ENCODE measurements at places on chromosomes 2 and 18. TPM values are rescaled to one million over a fixed set of nuclear protein-coding genes. Genes with fewer than 3 reads are reported as not detected.

- no peak for DNase-seq
These were observed 256.9 kb downstream of the DCC start for GRCh38 chr18:52596748-52597435.

PTPRN gene
- not detected for total RNA-seq

GRCh38 chr18:35189510-35189909 lies 51.3 kb upstream of the ZNF397 start:
- no peak for DNase-seq

DNA sequence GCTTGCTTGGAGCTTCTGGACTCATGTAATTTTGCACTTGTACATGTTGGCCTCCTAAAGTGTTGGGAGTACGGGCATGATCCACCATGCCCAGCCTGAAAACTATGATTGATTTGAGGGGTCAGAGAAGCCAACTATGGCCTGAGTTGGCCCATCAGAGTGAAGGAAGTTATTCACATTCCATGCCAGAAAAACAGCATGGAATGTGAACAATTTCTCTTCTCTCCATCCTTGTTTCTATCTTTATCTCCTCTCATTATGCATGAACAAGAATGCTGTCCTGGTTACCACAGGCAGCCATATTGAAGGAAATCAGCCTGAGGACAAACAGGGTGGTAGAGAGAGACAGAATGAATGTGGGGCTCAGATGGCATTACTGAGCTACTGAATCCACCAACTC lies 3.5 kb upstream of the CD226 start:
- no peak for DNase-seq

DNA sequence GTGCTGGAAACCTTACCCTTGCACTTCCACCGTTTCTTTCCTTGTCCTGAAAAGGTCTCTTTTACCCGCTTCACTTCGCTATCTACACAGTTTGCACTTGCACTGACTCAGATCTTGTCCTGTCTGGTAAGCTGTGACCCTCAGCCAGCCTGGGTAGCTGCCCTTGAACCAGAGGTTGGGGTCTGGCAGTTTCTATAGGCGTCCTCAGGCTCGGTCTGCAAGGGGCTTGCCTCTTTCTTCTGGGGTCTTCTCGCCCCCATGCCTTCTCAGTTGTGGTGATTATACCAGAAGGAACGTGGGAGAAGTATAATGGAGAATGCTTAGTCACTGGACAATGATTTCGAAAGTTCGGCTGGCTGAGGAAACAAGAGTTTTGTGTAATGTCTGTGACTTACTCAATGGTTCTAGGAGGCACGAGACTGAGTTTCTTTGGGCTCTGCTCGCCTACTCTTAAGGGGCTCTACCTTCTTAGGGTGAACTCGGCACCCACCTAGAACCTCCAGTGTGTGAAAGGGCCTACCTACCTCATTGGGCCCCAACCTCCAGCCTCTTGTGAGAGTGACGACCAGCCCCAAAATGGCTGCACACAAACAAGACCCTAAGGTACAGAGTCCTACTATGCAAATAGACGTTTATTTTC lies 6.9 kb upstream of the STAT1 start:
- DNase-seq, result no peak

GRCh38 chr18:61889541-61889940 lies 3.3 kb downstream of the RNF152 start:
- no peak for DNase-seq

DNA sequence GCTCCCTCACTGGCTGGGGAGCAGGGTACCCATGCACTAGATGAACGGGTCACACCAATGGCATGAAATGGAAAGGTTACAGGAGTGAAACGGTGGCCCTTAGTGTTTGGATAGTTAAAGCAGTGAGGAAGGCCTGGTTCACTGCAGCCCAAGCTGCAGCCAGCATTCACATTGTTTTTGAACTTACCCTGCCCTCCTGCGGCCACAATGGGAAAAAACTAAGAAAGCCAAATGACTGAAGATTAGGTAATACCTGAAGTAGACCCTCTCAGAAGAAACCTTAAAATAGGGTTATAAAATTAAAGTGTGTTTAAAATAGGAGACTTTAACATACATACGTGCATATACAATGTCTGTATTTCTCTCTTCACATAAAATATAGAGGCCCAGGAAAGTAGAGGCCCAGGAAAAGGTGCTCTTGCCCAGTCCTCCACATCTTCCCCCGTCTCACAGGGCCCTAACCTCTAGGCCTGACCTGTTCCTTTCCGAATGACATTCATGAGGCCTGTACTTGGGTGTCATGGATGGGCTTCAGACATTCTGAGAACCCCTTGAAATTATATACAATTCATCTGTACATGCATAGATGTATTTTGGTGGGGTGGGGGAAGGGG lies 33.3 kb downstream of the DOK1 start:
- DNase-seq, result peak; percentile 8

RRM2 gene
- total RNA-seq, result 330 TPM

DNA sequence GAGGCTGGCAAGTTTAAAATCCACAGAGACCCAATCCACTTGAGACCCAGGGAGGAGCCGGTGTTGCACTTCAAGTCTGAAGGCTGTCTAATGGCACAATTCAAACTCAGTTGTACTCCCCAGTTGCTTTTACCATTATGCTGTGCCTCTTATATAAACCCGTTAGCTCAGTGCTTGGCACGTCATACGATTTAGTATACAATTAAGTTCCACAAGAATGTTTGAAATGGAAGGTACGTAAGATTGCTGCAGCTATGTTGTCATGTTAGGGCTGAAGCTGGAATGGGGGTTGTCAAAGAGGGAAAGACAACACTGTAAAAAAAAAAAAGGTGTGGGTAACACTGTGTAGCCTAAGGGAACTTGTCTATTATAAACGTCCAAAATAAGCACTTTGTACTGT lies 30.2 kb downstream of the LIMS1 start:
- no peak for DNase-seq

GRCh38 chr2:24816884-24817283 lies 23.7 kb downstream of the CENPO start:
- no peak for DNase-seq

MCEE gene
- 9.0 TPM for total RNA-seq

- no peak for DNase-seq
These were observed 49.0 kb upstream of the MC4R start for GRCh38 chr18:60421356-60422118.

DNA sequence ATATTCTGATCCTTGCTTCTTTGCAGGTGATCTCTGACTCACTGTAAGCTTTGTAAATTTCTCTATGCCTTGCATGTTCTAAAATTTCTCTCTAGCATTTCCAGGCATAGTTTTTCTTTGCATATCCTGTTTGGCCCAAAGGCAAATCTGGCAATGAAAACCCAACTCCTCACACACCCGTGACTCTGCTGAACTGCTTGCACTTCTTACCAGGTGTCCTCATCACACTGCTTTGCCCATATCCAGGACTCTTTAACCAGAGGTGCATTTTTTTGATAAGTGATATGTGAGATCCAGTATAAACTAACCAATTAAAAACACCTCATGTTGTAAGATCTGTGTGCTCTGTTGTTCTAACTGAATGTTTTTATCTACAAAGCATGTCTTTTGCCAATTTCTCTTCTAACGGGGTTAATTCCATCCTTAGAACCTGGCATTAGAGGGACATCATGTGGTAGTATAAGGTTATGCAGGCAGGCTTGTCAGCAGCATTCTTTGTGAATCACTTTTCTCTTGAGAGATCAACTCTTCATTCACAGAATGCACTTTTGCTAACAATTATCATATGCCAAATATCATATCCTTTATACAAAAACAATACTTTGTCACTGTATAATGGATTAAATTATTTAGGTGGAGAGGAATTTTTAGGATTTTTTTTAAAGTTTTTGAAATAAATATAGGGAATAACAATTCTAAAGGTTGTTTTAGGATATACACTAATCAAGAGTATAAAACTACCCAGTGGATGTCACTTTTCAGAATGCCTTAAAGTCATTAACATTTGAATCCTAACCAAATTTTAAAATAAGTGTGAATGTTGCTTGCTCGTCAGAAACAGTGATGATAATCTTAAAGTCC lies 20.8 kb upstream of the TMX3 start:
- peak; percentile 23 for DNase-seq

GRCh38 chr2:167028503-167028902 lies 140.2 kb downstream of the XIRP2 start:
- no peak for DNase-seq

- DNase-seq, result no peak
These were observed 59.0 kb downstream of the ANKRD44 start for GRCh38 chr2:197251576-197251975.

LCT gene
- 0.12 TPM for total RNA-seq

- DNase-seq, result no peak
These were observed 1.0 kb downstream of the MEIS1 start for GRCh38 chr2:66435963-66436362.

GRCh38 chr18:54712306-54712705 lies 116.0 kb upstream of the RAB27B start:
- no peak for DNase-seq
